Fibroblast of mammary gland (primary cell): ENCODE measurements at places on chromosomes 16 and 17.

- DNase-seq, result no peak
These were observed 8.9 kb upstream of the TCF25 start for GRCh38 chr16:89864527-89864820.

DNA sequence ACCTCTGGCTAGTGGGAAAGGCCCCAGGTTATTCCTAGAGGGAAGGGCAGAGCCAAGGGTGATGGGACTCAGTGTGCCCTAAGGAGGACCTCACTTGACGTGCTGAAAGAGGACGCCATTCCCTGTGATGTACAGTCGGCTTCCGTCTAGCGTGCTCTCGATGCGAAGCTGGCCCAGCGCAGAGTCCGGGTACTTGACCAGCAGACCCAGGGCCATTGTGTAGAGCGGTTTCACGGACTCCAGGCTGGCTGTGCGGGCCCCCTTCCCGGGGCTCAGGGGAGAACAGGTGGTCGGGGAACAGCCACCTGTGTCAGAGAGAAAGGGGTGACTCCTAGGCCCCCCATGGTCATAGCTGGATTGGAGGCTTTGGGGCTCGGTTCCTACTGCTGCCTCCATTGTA is 19.9 kb downstream of the PLEKHG4 start:
- no peak for DNase-seq

GRCh38 chr17:8961829-8962228 is 3.7 kb downstream of the PIK3R5 start:
- DNase-seq, result no peak

DNA sequence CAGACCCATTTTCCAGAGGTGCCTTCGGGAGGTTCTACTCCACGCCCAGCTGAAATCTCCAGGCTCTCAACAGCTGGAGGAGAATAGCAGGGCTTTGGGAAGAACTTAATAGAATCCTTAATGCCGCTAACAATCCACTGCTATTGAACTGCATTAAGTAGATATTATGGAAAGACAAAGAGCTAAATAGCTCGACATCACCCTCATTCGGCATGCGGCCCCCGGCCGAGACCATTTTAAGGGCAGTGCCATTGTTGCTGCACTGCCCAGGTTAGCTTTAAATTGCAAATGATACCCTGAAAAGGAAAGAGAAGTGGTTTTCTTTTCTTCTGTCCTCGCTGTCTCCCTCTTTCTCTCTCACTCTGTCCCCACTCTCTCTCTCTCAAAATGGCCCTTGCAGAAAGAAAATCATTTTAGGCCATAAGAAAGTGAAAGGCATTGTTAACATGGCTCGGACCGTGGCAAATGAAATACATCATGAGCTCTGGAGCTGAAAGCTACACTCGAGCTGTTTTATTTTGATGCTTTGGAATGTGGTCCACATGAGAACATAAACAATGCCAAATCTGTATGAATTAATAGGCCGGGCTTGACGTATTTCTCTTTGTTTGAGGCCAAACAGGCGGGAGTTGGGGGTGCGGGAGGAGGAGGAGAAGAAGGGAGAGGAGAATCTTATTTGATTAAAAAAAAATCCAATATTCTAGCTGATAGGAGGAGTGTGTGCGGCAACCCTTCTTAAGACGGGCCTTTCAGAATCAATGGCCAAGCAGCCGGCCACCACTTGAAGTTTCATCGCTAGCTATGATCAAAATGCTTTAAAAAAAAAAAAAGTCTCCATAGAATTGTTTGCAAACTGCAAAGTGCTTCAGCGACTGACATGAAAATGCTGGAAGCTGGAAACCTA is 298.8 kb upstream of the IRX3 start:
- no peak for DNase-seq

- DNase-seq, result no peak
These were observed 25.7 kb downstream of the MINK1 start for GRCh38 chr17:4858882-4859260.

- no peak for DNase-seq
These were observed 20.7 kb downstream of the MYBBP1A start for GRCh38 chr17:4534515-4534914.
